ENCODE measurements at places on chromosomes 3 and 15. TPM values are rescaled to one million over a fixed set of nuclear protein-coding genes. Genes with fewer than 3 reads are reported as not detected.

- ATAC-seq = no peak
Observed at GRCh38 chr15:59111251-59111650, 6.3 kb downstream of the CCNB2 start.

HTR3E gene
- not detected for total RNA-seq

GRCh38 chr15:64001148-64001547 lies 45.1 kb downstream of the DAPK2 start:
- ATAC-seq = no peak

TNFAIP8L3 gene
- total RNA-seq = 7.3 TPM

GRCh38 chr15:43492266-43492665 lies 690 bp downstream of the TP53BP1 start:
- ATAC-seq = no peak

- ATAC-seq = no peak
Observed at GRCh38 chr3:134134698-134135415, 105.1 kb upstream of the SLCO2A1 start.

CTXN2 gene
- not detected for total RNA-seq

DNA sequence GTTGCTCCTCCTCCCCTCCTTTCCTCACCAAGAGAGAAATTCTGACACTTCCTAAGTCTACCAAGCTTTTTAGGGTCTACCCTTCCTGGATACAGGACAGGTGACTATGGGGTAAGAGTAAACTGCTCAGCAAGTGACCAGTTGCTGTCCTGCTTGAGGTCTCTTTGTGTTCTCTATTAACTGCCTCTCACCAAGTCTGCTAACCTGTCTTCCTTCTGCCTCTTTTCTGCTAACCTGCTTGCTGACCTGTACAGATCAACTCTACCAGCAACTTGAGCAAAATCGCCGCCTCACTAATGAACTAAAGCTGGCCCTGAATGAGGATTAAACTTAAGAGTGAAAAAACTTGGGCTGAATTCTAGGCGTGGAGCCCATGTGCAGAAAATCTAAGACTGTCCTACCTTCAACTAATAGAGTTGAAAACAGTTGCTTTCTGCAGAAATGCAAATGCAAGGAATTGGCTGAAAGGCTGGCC lies 27.1 kb downstream of the TPM1 start:
- ATAC-seq = no peak

DNA sequence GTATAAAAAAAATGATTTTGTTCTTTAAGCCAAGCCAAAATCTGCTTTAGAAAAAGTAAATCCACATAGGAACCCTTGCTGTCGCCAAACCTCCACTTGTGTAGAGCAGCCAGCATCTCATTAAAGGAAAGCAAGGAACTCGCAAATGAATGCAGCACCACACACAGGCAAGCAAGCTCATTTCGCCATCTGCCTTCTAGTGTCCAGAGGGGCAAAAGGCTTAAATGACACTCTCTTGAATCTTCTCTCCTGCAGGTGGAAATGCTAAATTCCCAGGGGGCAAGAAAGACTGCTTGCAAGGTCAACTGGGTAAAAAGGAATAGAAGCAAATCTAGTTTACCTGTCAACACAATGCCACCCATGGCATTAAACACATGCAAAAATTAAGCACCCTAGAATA lies 2.4 kb downstream of the MB21D2 start:
- no peak for ATAC-seq

GRCh38 chr15:52095597-52096262 lies 16.8 kb downstream of the BCL2L10 start:
- peak; percentile 79 for ATAC-seq

CD276 gene
- total RNA-seq = 14.7 TPM

GRCh38 chr3:39540162-39540921 lies 72.9 kb downstream of the MOBP start:
- ATAC-seq = peak; percentile 36

DNA sequence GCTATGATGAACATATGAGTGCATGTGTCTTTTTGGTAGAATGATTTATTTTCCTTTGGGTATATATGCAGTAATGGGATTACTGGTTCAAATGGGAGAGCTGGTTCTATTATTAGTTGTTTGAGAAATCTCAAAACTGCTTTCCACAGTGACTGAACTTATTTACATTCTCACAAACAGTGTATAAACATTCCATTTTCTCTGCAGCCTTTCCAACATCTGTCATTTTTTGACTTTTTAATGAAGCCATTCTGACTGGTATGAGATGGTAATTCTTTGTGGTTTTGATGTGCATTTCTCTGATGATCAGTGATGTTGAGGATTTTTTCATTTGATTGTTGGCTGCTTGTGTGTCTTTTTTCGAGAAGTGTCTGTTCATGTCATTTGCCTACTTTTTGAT lies 1124.2 kb downstream of the NAALADL2 start:
- ATAC-seq = no peak

ZNF35 gene
- 6.5 TPM for total RNA-seq

GRCh38 chr3:183534249-183534648 lies 21.3 kb downstream of the KLHL6 start:
- no peak for ATAC-seq

IMPG2 gene
- 0.08 TPM for total RNA-seq

GRCh38 chr3:47469616-47470015 lies 6.1 kb downstream of the SCAP start:
- ATAC-seq = no peak

ZNF80 gene
- total RNA-seq = not detected

GRCh38 chr3:173920386-173920785 lies 522.8 kb downstream of the NLGN1 start:
- no peak for ATAC-seq

DNA sequence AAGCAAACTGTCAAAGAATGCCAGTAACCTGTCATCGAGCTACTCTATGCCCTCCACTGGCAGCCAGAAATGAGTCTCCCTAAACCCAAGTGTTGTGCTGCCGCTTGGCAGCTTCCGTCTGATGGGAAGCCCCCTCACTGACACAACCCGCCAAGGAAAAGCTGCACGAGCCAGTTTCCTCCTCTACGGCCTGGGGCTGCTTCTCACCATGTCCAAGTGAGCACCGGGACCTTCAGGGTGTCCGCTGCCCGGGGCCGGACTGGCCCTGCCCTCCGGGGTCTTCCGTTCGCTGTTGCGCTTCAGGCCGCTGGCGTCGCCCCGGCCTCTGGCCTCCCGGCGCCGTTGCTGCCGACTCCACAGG lies 490 bp downstream of the TOMM70 start:
- ATAC-seq = no peak

CD200R1 gene
- 2.9 TPM for total RNA-seq

GRCh38 chr15:101086394-101087171 lies 165.3 kb downstream of the CHSY1 start:
- no peak for ATAC-seq

GRCh38 chr3:155863072-155863784 lies 7.2 kb upstream of the GMPS start:
- ATAC-seq = no peak

DNA sequence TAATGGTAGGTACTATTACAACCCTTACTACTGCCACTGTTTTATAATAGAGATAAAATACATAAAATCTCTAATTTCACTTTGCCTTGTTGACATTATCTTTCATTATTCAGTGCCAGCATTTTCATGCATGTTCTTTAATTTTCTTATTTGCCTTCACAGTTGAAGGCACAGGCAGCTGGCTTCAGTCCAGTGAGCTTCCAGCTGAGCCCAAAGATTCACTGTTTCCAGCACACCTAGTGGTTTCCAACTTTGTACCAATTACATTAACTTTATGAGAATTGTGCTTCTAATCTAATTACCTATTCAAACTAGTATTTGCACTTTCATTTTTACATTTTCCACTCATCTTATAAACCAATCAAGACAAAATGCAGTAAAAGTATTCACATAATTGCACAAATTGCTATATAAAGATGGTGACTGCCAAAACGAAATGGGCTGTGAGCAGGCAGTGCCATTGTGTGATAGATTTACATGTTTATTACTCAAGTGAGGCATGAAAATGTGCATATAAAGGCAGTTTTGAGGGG lies 228.3 kb downstream of the MFSD1 start:
- no peak for ATAC-seq

GRCh38 chr15:70286113-70286806 lies 188.5 kb upstream of the TLE3 start:
- no peak for ATAC-seq

DNA sequence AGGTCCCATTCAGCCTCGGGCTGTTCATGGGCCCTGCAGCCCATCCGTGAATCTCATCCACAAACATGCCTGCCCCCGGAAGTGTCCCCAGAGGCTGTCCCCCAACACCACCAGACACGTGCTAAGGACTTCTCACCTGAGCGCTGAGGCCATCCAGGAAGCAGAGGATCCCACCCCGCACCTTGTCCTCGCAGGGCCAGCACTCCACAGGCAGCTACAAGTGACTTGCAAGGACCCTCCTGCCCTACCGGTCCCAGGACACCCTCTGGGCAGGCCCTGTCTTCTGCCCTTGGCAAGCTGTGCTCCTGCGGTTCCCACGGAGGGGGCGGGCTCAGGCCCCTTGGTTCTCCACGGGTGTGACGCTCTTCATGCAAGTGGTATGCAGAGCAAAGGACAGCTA lies 146.0 kb downstream of the NUP210 start:
- ATAC-seq = no peak

FNDC3B gene
- total RNA-seq = 19.9 TPM

Measured in esophagus mucosa (tissue), 1 donor.